ENCODE measurements at places on chromosomes 6 and 20.

DNA sequence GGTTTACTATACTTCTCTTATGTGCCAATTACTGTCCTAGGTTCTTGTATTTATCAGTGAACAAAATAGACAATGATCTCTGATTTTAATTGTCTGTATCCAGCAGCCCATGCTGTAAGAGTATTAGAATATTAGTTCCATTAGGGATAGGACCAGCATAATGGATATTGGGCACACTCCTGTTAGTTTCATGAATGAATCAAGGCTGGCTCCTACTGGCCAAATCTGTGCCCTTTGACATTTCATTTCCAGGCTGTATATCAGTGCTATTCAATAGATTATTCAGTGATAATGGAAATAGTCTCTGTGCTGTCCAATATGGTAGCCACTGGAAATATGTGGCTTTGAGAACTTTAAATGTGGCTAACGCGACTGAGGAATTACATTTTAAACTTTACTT is 1007.9 kb upstream of the FLRT3 start:
- no peak for DNase-seq

- peak; percentile 84 for DNase-seq
Measured at GRCh38 chr6:28104392-28105244, 19.8 kb upstream of the ZSCAN16 start.

DNA sequence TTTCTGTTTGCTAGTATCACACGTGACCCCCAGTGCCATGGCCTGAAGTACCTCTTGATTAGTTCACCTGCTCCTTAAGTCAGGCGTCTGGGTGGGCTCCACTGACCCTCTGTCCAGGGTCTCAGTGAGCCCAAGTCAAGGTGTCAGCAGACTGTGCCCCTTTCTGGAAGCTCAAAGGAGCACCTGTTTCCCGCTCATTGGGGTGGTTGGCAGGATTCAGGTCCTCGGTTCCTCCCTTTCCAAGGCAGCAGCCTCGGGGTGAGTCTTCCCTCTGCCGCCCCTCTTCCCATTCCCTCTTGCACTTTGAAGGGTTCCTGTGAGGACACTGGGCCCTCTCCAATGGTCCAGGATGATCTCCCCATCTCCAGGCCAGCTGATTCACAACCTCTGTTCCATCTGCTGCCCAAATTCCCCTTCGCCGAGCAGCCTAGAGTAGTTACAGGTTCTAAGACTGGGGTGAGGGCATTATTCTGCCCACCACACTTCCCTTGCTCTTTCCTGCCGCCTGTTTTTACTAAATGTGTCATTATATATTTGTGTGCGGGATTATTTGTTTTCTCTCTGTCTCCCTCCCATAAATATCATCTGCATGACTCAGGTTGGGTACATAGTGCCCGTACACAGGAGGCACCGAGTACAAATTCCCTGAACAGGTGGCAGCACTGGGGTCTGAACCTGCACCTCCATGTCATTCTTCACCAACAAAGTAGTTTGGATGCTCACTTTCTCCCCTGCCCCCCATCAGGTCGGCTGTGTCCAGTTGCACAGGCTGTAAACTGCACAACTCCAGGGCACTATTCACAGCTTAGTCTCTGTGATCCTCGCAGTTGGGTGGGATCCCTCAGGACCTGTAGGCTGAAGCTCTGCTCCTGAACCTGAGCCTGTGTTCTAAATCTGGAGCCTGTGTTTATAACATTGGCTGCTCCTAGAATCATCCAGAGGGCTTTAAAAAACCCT is 58.5 kb downstream of the RBM38 start:
- DNase-seq, result no peak

DNA sequence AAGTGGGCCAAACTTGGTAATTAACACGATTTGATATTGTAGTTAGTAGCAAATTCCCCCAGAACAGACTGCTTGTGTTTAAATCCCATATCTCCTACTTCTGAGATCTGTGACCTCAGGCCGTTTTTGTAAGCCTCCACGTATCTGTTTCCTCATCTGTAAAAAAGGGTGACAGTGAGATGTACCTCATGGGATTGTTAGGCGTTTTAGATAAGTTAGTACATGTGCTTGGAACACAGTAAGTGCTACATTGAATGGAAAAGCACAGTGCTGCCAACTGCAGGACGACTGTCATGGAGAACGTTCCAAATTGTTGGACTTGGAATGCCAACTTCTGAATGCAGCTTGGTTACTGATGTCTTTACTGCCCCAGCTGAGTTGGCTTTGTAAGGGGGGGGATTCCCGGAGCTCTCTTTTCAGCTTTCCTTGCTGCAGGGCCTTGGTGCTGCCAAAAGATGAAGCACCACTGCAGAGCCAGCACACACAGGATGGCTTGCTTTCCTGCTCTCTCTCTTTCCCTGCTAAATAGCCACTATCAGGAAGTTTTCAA is 108.6 kb downstream of the OPN5 start:
- no peak for DNase-seq

- no peak for DNase-seq
Measured at GRCh38 chr20:61991476-61991875, 74.2 kb downstream of the TAF4 start.

DNA sequence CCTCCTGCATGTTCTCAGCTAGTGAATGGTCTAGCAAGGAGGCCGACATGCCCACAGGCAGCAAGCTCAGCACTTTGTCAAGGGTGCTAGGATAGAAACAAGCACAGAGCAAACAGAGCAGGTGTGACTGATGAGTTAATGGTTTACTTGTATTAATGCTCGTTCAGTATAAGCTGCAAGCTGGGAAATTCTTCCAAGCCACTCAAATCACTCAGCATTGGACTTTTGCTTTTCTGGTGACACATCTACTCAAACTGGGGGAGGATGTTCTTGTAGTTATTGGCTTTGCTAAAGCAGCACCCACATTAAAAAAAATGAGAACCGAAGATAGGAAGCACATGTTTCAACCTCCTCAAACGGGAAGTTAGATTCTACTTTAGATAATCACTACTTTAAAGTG is 43.1 kb upstream of the NEDD9 start:
- DNase-seq, result peak; percentile 42

GRCh38 chr6:53813096-53813495 is 18.3 kb downstream of the LRRC1 start:
- no peak for DNase-seq

DNA sequence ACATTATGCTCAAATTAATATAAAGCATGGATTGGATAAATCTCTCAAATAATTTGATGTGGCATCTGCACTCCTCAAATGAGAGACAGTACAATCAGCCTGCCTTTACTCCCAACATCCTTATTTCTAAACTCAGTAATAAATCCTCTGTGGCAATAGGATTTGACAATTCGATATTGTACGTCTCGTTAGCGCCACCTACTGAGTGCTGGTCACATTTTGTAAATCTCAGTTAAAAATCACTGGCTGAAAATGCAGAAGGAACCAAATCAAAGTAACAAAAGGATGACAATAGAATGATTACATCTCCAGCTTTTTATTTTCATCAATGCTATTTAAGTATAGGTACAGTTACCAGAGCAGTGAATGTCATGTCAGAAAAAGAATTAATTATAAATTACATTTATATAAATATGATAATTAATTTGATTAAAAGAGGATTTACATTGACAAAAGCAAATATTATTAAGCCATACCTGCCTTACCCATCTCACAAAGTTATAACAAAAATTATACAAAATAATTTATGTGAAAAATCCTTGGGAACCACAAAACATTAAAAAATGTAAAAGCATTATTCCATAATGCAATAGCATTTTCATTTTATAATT is 20.2 kb upstream of the GJE1 start:
- DNase-seq, result peak; percentile 80

- no peak for DNase-seq
Measured at GRCh38 chr6:35084511-35085203, 56.5 kb downstream of the TCP11 start.

GRCh38 chr6:3229566-3230178 is 2.2 kb upstream of the TUBB2B start:
- DNase-seq, result no peak

- DNase-seq, result no peak
Measured at GRCh38 chr20:19827818-19828217, 69.8 kb downstream of the RIN2 start.

DNA sequence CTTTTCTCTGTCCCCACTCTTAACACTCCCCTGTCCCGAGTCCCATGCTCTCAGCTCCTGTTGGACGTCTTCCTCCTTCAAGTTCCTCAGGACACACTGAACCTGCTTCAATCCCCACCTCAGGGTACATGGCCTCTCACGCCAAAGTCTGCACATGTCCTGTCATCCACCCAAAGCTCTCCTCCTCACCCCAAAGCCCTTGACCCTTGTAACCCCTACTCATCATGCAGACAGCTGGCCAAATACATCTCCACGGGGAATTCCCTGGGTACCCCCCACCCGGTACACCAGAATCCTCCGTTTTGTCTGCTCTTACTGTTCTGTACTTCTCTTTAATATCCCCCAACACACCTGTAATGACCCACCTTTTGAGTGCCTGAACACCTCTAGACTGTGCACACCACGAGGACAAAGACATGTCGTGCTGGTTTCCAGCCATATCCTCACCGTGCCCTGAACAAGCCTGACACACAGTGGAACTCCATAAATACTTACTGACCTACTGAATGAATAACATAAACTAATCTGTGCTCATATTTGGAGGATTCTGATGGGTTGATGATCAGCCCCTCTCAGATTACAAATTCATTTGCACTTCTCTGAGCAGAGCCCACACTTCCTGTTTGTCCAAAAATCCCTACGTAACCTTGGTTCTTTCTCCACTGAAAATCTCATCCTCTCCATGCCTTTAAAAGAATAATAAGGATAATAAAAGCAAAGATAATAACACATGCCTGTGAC is 66.8 kb upstream of the EYA2 start:
- DNase-seq, result no peak

GRCh38 chr20:10747019-10747418 is 73.2 kb upstream of the JAG1 start:
- DNase-seq, result no peak

GRCh38 chr6:67496191-67496590 is 1138.9 kb upstream of the ADGRB3 start:
- no peak for DNase-seq

DNA sequence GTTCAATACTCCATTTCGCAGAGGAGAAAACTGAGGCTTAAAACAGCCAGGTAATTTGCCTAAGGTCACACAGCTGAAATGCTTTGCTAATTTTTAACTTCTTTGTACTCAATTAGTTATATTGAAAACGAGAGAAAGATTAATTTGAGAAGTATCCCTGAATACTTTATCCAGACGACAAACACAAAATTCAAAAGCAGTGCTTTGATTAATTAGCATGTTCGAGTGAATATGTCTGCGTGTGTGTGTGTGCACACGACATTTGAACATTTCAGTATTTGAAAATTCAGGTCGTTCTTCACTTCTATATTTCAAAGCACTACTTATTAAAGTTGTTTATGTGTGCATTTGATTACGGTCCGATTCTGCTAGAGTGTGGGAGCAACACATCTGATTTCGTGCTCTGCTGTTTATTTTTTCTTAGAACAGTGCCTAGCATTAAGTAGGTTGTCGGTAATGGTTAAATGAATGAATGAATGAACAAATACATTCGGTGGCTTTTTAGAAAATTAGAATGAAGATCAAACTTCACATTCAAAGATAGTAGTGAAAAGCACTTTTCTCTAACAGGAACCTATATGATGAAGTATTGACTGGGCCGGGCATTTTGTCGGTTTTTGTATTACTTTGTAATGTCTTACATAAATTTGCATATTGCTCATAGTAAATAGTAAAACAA is 36.9 kb upstream of the SYNCRIP start:
- DNase-seq, result no peak

All from stimulated activated CD4-positive, alpha-beta T cell treated with anti-CD3 and anti-CD28 coated beads, Interleukin-4, amount 100 ng/mL, for 24 hours (primary cell).